Urothelium cell line (cell line): ENCODE measurements at places on chromosomes 1 and 21.
A peak's percentile ranks its signal among the peaks of the same experiment; 100 is the strongest.

GRCh38 chr1:11681071-11681771 is at the start of gene MAD2L2:
Gene MAD2L2 (minus strand): TSS chr1:11681148. CDS start chr1:11680601, 547 bp downstream.
- peak; percentile 97 for DNase-seq

DNA sequence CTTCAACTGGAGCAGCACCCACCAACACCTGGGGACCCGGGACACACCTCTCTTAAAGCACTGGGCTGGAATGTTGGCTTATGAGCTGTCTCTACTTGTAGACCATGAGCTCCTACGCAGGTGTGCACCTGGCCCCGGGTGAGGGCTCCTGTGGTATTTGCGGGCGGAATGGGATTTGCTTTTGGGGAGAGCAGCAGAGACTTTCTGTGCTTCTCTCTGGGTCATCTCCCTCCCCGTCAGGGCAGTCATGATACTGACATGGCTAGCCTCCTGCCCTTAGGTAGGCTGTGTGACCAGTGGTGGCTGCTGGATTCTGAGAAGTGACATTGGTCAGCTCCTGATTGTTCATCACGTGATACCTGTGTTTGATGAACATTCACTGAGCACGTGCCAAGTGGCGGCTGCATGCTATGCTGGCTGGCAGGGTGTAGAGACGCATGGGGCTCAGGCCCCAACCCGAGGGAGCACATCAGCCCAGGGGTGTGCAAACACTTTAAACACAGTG is 9.0 kb upstream of the ZBTB21 start:
- no peak for DNase-seq

GRCh38 chr1:108645564-108646184 is 15.2 kb downstream of the HENMT1 start:
- DNase-seq = no peak

- DNase-seq = no peak
These were observed 216.9 kb downstream of the NUF2 start for GRCh38 chr1:163538667-163539066.
